ENCODE measurements at places on chromosomes 12 and 14.

- DNase-seq, result no peak
Observed at GRCh38 chr14:20143911-20144310, 5.3 kb downstream of the OR4N5 start.

DNA sequence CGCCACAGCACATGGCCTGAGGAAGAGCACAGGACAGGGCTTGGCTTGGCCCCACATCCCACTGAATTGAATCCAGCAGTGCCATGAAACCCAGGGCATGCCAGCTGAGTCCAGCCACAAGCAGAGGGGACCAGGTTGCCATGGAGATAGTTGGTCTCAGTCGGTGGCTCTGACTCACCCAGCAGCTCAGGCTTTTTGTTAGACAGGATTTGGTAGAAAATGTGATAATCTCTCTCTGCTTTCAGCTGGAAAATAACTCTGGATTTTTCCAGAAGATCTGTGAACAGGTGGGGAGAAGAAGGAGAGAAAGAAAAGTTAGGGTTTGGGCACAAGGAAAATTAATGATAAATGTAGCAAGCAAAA is 4.8 kb downstream of the MYH7 start:
- no peak for DNase-seq

- no peak for DNase-seq
Observed at GRCh38 chr12:55652352-55652751, 15.7 kb downstream of the OR10P1 start.

DNA sequence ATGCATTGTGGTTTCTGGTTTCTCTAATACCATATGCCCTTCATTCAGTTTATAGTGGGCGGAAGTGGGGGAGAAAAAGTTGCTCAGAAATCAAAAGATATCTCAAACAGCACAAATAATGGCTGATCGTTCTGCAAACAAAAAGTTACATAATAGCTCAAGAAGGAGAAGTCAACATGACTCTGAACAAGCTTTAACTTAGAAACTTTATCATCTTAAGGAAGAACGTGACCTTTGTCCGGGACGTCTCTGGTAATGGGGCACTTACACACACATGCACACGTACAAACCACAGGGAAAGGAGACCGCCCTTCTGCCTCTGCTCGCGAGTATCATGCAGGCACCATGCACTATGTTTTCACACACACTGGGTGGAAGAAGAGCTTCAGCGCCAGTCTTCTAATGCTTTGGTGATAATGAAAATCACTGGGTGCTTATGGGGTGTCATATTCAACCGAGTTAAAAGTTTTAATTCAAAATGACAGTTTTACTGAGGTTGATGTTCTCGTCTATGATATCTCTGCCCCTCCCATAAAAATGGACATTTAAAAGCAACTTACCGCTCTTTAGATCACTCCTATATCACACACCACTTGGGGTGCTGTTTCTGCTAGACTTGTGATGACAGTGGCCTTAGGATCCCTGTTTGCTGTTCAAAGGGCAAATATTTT is 4.7 kb downstream of the FOS start:
- DNase-seq, result no peak

- no peak for DNase-seq
Observed at GRCh38 chr12:46725332-46725731, 100.5 kb downstream of the SLC38A4 start.

- no peak for DNase-seq
Observed at GRCh38 chr14:59439256-59439965, 25.8 kb downstream of the GPR135 start.

- DNase-seq, result no peak
Observed at GRCh38 chr12:27493260-27493940, 30.6 kb upstream of the PPFIBP1 start.

GRCh38 chr12:12482150-12482761 is 80.4 kb downstream of the DUSP16 start:
- no peak for DNase-seq

- no peak for DNase-seq
Observed at GRCh38 chr14:23172096-23172495, 11.4 kb downstream of the SLC7A8 start.

- no peak for DNase-seq
Observed at GRCh38 chr12:53780323-53780722, 28.5 kb upstream of the CISTR start.

DNA sequence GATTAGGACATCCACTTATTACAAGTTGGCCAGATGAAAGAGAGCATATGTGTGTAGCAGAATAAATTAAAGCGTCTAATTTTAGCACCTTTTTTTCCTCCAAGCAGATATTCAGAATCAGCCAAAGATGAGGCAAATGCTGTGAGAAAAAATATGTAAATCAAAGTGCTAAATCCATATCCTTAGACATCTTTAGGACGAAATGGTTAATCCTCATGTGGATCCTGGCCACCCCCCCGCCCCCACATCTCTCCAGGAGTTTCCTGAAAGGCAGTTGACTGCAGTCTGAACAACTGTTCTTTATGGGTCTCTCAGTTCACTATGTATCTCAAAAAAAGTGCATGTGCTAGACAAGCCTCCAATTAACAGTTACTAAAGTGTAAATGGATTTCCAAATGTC is 1768.1 kb upstream of the SEL1L start:
- DNase-seq, result no peak

GRCh38 chr14:91464615-91465205 is 45.4 kb downstream of the PPP4R3A start:
- DNase-seq, result no peak

GRCh38 chr14:99688629-99689028 is 4.5 kb downstream of the CYP46A1 start:
- no peak for DNase-seq

GRCh38 chr12:25792031-25792430 is 166.5 kb upstream of the RASSF8 start:
- no peak for DNase-seq

DNA sequence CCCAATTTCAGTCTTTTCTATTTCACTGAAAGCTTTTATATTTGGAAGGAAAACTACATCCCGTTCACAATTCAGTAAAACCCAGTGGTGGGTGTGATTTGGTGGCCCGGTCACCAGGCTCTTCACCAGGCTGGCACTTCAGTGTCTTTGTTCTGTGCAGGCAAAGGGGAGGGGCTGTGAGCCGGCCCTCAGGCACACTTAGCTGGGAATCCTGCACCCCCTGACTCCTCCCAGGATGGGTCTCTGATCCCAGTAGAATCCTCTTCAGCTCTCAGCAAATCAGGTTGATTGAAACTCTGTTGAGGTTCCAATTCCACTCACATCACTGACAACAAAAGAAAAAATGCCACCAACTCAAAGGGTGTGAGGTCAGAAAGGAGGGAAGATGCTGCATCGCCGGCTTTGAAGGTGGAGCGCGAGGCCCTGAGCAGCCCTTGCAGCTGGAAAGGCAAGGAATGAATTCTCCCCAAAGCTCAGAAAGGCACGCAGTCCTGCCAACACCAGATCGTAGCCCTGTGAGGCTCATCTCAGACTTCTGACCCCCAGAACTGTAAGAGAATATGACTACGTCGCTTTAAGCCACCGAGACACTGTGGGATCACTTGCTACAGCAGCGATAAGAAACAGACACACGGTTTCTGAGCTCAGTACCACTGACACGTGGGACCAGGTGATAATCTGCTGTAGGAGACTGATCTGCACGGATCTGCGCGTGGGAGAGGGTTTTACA is 166.6 kb downstream of the PIWIL1 start:
- no peak for DNase-seq

- no peak for DNase-seq
Observed at GRCh38 chr12:75781532-75782046, 250.0 kb downstream of the PHLDA1 start.

DNA sequence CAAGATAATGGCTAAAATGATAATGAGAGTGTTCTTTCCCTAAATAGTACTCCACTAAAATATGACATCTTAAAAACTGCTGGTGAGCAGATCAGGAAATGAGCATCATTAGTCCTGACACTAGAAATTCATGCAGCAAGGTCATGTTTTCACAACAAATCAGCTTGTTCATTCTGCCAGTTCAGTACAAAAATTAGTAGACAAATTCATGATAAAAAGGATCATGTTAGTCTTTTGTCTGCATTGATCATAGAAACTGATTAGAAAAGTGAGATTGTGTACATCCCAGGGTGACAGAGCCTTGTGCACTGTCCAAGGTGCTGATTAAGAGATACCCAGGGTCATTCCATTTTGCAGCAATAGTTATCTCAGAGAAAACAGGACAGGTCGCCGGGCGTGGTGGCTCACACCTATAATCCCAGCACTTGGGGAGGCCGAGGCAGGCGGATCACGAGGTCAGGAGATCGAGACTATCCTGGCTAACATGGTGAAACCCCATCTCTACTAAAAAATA is 163.6 kb downstream of the RIMBP2 start:
- DNase-seq, result no peak

DNA sequence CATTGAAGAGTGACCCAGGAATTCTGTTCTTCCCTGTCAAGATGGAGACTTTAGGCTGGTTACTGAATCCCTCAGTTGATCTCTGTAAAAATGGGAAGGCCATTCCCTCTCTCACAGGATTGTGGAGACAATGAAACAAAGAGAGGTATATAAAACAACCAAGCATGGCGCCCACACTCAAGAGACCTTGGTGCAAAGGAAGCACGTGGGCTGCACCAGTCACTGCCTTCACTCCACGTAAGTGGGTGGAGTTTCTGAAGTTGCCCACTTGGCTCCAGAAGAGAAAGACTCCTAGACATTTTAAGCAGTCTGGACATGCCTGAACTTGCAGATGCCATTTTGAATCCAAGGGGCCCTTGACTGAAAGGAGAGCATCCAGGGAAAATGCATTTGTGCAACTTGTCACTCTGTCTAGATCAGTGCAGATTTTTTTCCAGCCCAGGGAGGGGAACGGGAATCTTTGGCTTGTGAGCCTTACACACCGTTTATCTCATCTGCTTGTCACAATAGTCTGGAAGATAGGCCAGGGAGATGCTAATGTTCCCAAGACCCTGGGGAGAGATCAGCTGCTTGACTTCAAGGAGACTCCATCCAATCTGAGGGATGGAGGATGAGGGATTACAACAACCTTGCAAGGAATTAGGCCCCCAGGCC is 96.9 kb upstream of the TBX3 start:
- no peak for DNase-seq

- no peak for DNase-seq
Observed at GRCh38 chr14:94570440-94570839, 9.2 kb downstream of the SERPINA4 start.

GRCh38 chr12:111396726-111397445 is 8.8 kb upstream of the SH2B3 start:
- peak; percentile 81 for DNase-seq

DNA sequence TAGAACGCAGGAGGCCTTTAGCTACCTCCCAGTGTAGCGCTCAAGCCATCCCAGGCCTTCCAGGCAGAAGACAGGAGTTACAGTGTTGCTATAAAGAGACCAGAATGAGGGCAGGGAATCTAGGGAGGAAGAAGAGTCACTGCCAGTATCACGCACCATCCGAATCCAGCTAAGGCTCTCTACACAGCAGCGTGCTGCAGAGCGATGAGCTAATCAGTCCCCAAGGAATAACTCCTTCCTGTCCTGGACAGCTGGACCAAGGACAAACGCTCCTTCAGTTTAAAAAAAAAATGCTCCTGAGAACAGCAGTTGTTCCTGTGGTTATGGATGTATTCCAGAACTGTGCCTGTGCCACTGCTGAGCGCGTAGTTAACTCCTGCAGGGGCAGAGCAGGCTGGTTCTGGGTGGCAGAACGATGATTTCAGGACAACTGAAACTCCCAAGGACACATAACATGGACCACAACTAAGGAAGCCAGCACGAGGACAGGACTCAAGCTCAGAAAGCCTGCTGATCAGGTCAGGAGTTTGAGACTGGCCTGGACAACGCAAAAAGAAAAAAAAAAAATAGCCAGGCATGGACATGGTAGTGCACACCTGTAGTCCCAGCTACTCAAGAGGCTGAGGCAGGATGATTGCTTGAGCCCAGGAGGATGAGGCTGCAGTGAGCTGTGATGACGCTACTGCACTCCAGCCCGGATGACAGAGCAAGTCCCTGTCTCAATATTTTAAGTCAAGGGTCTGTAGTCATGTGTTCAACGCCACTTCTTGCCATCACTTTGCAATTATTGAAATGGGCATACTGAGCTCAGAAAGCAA is 2.6 kb downstream of the IFFO1 start:
- no peak for DNase-seq

- DNase-seq, result no peak
Observed at GRCh38 chr12:101470939-101471338, 4.2 kb upstream of the SPIC start.

DNA sequence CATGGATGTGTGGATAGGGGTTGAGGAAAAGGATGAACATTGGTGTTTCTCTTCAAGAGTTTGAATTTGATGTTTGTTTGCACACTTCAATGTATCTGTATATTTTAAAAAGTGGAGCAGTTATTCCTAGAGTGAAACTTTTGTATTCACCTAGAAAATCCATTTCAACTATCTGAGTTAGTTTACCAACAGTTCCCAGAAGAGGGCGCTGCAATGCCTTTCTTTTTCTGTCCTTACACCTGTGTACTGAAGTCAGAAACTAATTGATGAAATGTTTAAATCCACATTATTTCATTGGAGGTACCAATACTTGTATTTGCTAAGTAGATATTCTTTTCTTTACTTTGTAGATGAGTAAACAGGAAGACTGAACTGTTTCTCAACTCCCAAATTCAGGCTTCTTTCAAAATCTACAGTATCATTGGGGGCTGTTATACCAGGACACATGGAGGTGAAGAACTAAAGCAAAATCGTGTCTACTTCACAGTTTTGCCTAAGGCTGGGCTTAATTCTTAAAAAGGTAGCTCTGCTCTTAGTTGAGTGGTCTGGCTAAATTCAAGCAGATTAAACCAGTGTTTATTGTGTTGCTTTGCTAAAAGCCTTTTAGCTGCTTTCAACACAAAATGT is 26.6 kb upstream of the KLRB1 start:
- peak; percentile 71 for DNase-seq

GRCh38 chr14:104560586-104560945 is 19.0 kb upstream of the C14orf180 start:
- no peak for DNase-seq

DNA sequence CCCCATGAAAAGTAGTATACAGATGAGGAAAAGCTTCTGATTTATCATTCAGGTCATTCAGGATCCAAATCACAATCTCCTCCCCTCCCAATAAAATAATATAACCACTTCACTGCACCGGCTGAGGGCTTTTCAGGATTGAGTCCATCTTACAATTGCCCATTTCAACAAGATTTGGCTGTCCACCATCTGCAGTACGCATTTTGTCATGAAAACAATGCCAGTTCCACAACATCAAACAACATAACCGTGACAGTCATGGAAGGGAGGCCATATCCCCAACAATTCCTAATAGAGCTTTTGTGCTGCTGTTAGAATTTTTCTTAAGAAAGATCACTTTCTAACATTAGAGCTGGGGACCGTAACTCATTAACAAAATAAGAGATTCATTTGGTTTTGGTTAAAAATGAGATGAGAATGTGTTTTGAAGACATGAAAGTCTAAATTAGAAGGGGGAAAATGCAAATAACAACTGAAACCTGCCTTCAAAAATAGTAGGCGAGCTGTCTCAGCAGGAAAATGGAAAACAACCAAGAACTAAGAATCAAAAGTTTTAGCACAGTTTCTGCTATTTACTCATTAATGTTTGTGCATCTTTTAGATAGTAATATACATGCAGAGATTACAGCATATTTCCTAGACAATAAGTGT is 38.3 kb upstream of the TMTC2 start:
- DNase-seq, result no peak

Data from stimulated activated CD8-positive, alpha-beta memory T cell treated with anti-CD3 and anti-CD28 coated beads, Interleukin-4, amount 100 ng/mL, for 1 hour (primary cell).